ENCODE measurements at places on chromosomes 5 and 9.

- no peak for DNase-seq
Measured at GRCh38 chr9:12350775-12351174, 342.4 kb upstream of the TYRP1 start.

GRCh38 chr5:11507156-11507910 is 396.9 kb downstream of the CTNND2 start:
- DNase-seq = no peak

- DNase-seq = no peak
Measured at GRCh38 chr5:73818357-73818756, 192.4 kb downstream of the ARHGEF28 start.

- DNase-seq = no peak
Measured at GRCh38 chr5:88606173-88606572, 276.8 kb downstream of the MEF2C start.

- DNase-seq = peak; percentile 54
Measured at GRCh38 chr9:125558453-125559092, 148.4 kb downstream of the MAPKAP1 start.

- no peak for DNase-seq
Measured at GRCh38 chr9:114286146-114286679, 36.7 kb upstream of the ORM1 start.

DNA sequence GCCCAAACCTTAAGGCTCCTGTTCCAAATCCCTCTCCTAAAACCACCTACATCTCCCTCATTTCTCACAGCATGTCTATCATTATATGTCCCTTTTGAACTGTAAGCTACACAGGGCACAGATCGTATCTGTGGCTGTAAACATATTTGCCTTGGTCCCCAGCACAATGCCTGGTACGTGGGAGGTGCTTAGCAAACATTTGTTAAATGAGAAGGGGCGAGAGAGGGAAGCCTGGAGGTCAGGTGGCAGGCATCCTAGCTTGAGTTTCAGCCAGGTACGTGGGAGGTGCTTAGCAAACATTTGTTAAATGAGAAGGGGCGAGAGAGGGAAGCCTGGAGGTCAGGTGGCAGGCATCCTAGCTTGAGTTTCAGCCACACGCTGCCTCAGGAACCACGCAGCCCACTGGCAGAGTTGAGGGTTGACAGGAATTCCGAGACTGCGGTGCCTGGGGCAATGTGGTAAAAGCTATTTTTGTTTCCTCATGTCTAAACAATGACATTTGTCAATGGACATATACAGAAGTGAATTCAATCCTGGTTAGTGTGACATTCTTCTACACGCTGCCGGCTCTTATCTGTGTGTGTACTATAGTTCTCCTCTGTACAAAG is 113.6 kb downstream of the EFNA5 start:
- no peak for DNase-seq

DNA sequence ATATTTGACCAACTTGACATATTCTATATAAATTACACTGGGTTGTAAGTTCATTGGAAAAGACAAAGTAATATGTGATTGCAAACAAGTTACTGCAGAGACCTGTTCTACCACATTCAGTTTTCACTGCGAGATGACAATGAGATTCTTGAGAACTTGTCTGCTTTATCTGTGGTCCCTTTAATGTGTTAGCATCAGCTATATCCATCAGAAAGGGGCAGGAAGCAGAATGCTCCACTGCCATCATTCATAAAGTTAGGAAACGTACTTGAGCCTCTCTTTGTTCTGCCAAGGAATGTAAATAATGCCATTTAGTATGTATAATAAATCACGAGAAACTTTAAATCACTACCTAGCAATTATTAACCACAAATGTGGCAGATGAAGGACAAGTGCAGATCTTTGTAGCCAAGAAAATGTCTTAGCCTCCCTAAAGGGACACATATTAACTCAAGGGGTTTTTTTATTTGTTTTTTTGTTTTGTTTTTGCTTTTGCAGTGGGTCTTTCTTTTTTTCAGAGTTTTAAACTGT is 59.4 kb downstream of the GIN1 start:
- no peak for DNase-seq

DNA sequence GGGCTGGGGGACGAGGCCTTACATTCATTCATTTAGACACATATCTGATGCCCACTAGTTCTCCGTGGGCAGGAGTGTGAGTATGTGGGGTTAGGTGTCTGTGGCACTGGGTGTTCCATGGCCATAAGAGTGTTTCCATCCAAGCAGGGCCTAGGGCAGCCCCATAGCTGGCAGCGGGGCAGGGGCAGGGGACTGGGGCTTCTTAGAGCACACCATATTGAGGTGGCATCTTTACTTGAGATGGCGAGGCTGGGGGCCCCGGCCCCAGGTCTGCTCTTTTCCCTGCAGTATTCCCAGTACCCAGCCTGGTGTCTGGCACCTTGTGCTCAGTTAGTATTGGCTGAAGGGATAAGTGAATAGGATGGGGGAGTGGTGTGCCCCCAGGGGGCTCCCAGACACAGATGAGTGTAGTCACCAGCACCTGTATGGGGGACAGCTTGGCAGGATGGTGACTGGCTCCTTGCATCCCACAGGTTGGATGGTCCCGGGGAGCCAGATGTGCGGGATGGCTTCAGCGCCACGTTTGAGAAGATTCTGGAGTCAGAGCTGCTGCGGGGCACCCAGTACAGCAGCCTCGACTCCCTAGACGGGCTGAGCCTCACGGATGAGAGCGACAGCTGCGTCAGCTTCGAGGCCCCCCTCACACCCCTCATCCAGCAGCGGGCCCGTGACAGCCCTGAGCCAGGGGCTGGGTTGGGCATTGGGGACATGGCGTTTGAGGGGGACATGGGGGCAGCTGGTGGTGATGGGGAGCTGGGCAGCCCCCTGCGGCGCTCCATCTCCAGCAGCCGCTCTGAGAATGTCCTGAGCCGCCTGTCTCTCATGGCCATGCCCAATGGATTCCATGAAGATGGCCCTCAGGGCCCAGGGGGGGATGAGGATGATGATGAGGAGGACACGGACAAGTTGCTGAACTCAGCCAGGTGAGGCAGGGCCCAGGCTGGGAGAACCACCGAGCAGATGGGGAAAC is 17.5 kb downstream of the PSD2 start:
- no peak for DNase-seq

DNA sequence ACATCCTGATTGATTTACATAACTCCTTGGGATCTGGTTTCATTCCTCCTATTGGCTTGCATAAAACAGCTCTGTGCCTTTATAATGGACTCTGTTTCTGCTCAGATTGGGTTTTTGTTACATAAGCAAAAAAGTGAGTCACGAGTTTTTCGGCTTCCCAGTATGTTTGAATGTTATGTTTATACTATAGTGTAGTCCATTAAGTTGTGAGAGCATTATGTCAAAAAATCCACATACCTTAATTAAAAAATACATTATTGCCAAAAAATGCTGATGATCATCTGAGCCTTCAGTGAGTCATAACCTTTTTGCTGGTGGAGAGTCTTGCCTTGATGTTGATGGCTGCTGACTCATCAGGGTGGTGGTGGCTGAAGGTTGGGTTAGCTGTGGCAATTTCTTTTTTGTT is 144.6 kb downstream of the CCDC171 start:
- no peak for DNase-seq

DNA sequence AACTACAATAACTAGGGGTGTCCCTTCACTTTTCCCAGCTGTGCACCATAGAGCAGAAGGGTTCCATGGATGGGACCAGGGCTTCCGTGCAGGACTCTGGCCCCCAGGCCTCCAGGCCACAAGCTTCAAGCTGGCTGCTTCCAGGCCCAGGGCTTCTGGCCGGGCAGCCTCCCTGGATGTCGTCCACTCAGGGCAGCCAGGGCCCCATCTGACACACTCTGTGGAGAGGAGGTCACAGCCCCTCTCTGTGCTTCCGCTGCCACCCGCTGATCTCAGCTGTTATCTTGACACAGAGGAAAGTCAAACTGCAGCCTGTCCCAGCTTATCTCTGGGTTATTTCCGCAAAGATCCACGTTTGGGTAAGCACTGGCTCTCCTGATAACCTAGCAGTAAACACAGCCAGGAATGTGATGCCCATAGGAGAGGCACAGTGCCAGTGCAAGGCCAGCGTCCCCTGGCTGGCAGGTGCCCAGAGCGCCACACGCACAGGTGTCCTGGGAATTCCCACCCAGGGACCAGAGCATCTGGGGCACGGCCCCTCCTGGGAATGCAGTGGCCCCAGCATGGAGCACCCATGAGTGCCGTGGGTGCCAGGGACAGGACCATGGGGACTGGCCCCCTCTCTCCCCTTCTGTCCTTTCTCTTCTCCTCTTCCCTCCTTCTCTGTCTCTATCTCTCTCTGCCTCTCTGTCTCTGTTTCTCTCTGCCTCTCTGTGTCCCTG is 15.6 kb upstream of the SLC6A19 start:
- DNase-seq = no peak

DNA sequence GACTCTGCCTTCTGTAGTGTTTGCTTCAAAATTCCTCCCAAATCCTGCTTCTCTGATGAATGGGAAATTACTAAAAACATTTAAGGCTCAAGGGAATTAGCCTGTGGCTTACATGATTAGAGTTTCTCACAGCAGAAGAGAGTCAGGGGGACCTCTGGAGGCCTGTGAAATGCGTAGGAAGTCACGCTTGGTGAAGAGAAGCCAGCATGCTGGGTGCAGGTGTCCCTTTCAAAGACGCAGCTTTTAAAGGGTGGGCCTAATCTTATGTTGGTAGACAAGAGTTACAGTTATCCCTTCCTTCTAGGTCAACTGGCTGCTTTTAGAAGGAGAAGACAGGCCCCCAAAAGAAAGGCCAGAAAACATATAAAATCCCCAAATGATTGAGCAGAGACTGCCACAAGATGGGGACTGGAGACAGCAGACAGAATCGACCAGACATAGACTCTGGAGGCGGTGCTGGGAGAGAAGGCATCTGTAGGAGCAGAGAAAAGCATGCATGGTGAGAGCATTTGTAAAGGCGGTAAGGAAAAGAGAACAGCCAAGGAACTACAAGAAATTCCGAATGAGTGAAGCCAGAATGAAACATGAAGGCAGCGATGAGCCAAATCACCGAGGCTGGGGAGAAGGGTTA is 42.3 kb downstream of the B4GALT1 start:
- no peak for DNase-seq

- DNase-seq = no peak
Measured at GRCh38 chr9:118577121-118577520, 792.1 kb downstream of the BRINP1 start.

GRCh38 chr5:145350513-145350912 is 484.6 kb downstream of the PRELID2 start:
- no peak for DNase-seq

GRCh38 chr9:2526071-2526828 is 95.3 kb upstream of the VLDLR start:
- no peak for DNase-seq

- DNase-seq = no peak
Measured at GRCh38 chr5:97148288-97148687, 5.9 kb upstream of the LIX1 start.

DNA sequence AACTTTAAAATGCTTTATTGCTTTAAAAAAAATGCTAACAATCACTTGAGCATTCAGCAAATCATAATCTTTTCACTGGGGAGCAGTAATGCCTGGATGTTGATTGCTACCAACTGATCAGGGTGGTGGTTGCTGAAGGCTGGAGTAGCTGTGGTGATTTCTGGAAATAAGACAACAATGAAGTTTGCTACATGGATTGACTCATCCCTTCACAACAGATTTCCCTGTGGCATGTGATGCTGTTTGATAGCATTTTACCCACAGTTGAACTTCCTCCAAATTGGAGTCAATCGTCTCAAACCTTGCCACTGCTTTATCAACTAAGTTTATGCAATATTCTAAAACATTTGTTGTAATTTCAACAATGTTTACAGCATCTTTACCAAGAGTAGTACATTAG is 83.3 kb downstream of the MLLT3 start:
- DNase-seq = no peak

- no peak for DNase-seq
Measured at GRCh38 chr9:124618476-124618875, 111.3 kb upstream of the NR5A1 start.

DNA sequence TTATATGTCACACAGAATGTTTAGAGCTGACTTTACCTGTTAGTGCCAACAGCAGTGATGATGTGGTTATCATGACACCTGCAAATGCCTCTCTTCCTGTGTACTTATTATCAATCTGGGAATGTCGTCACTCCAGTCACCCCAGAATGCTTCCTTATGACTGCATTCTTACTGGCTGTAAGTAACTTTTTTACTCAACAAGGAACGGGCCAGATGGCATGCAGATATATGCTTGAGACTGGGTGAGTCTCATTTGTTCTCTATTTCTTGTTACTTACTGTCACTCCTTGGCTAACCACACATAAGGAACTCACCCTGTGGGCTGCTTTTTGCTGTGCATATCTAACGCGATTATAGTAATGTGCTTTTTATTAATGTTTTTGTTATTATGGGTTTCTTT is 385.5 kb upstream of the MEF2C start:
- DNase-seq = no peak

DNA sequence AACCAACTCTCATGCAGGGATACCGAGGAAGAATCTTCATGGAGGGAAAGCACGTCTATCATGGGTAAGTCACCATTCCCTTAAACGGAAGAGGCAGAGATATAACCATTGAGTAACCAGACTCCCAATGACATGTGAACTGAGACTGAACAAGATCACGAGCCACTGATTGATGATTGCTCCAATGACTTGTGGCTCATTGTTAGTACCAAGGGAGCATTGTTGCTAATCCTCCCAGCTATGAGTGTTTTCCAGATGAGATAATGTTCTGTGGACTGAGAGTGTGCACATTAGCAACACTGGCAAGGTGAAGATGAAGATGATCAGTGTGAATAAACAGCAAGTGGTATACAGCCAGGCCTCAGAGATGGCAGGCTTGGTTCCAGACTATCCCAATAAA is 219.2 kb upstream of the MAP3K1 start:
- DNase-seq = no peak

GRCh38 chr5:157155297-157155696 is 10.8 kb downstream of the GARIN3 start:
- DNase-seq = no peak

DNA sequence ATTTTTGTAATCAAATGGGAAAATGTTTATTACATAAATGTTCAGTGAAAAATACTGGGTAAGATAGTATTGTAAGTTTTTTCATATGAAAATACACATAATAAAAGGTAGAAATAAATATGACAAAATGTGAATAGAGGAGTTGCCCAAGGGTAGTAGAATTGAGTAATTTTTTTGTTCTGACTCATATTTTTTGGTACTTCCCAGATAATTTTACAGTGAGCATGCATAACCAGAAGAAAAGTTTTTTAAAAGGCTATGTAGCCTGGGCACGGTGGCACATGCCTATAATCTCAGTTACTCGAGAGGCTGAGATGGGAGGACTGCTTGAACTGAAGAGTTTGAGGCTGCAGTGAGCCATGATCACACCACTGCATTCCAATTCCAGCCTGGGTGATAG is 116.9 kb downstream of the PIP5K1B start:
- no peak for DNase-seq

DNA sequence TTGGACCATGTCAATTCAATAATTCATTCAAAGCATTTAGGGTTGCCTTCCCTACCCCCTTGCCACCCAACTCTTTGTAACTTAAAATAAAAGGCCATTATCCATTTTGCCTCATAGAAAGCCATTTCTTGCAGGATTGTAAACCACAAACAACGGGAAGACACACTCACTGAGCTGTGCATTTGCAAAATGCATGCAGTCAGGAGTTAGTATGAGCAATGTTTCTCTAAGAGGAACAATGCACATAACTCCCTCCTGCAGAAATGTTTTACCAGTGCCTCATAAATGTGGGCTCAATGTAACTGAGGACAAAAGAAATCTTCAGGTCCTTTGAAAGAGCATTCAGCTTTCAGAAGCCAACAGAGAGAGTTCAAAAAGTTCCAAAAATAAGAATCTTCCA is 98.5 kb upstream of the ABCA1 start:
- DNase-seq = no peak

Measured in naive thymus-derived CD4-positive, alpha-beta T cell (primary cell).